GM23338 (cell line): ENCODE measurements at places on chromosomes 16 and 17. TPM values are rescaled to one million over a fixed set of nuclear protein-coding genes. Genes with fewer than 3 reads are reported as not detected.

DNA sequence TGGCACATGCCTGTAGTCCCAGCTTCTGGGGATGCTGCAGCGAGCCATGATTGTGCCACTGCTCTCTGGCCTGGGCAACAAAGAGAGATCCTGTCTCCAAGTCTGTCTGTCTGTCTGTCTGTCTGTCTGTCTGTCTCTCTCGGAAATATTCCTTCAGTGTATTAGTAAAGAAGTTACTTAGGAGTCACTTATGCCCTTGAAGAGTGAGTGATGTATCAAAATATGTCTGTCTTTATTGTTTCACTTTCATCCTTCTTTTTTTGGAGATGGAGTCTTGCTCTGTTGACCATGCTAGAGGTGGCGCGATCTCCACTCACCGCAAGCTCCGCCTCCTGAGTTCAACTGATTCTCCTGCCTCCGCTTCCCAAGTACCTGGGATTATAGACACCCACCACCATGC lies 410.5 kb downstream of the WWOX start:
- no peak for DNase-seq
- H3K27me3 ChIP-seq: no peaks in the 10 kb centered on the region
- H3K36me3 ChIP-seq: no peaks in the 10 kb centered on the region

The OSGIN1 gene
- 0.32 and 0.94 TPM in 2 replicates for polyA plus RNA-seq

GRCh38 chr16:65106757-65107156 lies 15.1 kb downstream of the CDH11 start:
- DNase-seq: no peak
- H3K27me3 ChIP-seq: no peaks in the 10 kb centered on the region
- H3K36me3 ChIP-seq: no peaks in the 10 kb centered on the region
- no peak overlapping the region for H3K27ac ChIP-seq

The PRSS33 gene
- 0.24 TPM in 2 replicates for polyA plus RNA-seq

GRCh38 chr16:12225255-12225654 lies 248.7 kb downstream of the SNX29 start:
- H3K27ac ChIP-seq: no peak overlapping the region
- no peaks in the 10 kb centered on the region for H3K27me3 ChIP-seq
- no peak for DNase-seq
- no peak overlapping the region for H3K4me3 ChIP-seq

The TBC1D16 gene
- 15.2 and 16.7 TPM in 2 replicates for polyA plus RNA-seq

- H3K36me3 ChIP-seq: no peaks in the 10 kb centered on the region
- H3K4me3 ChIP-seq: no peak overlapping the region
- DNase-seq: peak; percentile 79
- peaks cover 47% of the 10 kb centered on the region for H3K4me1 ChIP-seq
- H3K27ac ChIP-seq: no peak overlapping the region
Measured at GRCh38 chr17:56319531-56319930, 166.3 kb downstream of the ANKFN1 start.

The PHOSPHO1 gene
- 0.38 and 0.71 TPM in 2 replicates for polyA plus RNA-seq

- H3K27me3 ChIP-seq: no peaks in the 10 kb centered on the region
- no peak overlapping the region for H3K27ac ChIP-seq
- no peak overlapping the region for H3K4me3 ChIP-seq
- H3K36me3 ChIP-seq: no peaks in the 10 kb centered on the region
- no peak for DNase-seq
Measured at GRCh38 chr16:1281517-1281916, 25.6 kb downstream of the TPSD1 start.

DNA sequence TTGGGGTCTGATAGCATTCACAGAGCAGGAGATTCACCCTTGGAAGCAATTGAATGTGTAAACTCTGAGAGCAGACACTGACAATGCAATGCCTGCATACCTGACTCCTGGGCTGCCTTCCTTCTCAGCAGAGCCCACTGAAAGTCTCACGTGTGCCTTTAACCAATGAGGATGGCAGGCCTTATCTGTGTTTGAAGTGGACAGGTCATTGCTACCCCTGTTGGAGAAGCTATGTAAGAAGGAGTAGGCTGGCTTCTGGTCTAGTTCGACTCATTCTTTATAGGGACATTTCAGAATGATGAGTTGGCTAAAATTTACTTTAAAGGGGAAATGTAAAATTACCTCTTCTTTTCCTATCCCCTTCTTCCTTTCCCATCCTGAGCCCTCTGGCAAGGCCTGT lies 446.3 kb downstream of the SLC39A11 start:
- no peak overlapping the region for H3K4me3 ChIP-seq
- H3K27me3 ChIP-seq: no peaks in the 10 kb centered on the region
- no peaks in the 10 kb centered on the region for H3K4me1 ChIP-seq
- DNase-seq: no peak
- no peak overlapping the region for H3K27ac ChIP-seq

GRCh38 chr16:70494202-70494770 lies 29.1 kb downstream of the COG4 start:
- H3K4me3 ChIP-seq: no peak overlapping the region
- no peaks in the 10 kb centered on the region for H3K4me1 ChIP-seq
- no peaks in the 10 kb centered on the region for H3K27me3 ChIP-seq
- no peak overlapping the region for H3K27ac ChIP-seq
- H3K36me3 ChIP-seq: peaks cover 3% of the 10 kb centered on the region

- no peak for DNase-seq
- no peak overlapping the region for H3K27ac ChIP-seq
- H3K4me1 ChIP-seq: peaks cover 24% of the 10 kb centered on the region
- peaks cover 11% of the 10 kb centered on the region for H3K36me3 ChIP-seq
- H3K4me3 ChIP-seq: no peak overlapping the region
Measured at GRCh38 chr17:80152081-80152702, 5.3 kb upstream of the EIF4A3 start.
